ENCODE measurements at places on chromosomes 2 and 18.

DNA sequence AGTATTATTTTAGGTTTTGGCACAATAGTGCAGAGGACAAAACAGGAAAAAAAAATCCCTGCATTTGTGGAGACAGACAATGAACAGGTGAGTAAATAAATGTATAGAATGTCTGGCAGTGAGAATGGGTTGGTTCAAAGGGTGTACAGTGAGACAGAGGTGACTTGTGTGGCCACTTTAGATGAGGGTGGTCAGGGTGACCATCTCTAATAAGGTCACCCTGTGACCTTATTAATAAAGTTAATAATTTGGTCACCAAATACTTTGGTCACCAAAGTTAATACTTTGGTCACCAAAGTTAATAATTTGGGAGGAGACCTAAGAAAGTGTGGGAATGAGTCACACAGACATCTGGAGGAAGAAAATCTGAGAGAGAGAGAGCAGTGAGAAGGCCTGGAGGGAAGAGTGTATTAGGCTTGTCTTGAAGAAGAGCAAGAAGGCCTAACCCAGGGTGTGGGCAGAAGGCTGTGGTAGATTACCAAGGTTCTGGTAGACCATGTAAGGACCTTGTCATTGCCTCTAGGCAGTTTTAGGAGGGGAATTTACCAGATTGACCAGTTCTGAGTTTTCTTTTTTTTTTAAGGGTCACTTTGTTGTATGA lies 1368.4 kb upstream of the CELF4 start:
- DNase-seq: no peak

GRCh38 chr2:10919410-10919770 lies 7.7 kb downstream of the KCNF1 start:
- no peak for DNase-seq

DNA sequence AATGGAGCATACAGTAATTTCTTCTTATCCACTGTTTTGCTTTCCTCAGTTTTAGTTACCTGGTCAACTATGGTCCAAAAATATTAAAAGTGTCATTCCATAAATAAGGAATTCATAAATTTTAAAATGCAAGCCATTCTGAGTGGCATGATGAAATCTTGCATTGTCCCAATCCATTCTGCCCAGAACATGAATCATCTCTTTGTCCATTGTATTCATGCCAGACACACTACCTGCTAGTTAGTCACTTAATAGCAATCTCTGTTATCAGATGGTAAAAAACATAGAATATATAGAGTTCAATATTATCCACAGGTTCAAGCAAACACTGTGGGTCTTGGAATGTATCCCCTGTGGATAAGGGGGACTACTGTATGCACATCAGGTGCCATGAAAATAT lies 872.2 kb upstream of the NXPH2 start:
- no peak for DNase-seq

- no peak for DNase-seq
Measured at GRCh38 chr18:9961041-9961440, 47.2 kb downstream of the VAPA start.

DNA sequence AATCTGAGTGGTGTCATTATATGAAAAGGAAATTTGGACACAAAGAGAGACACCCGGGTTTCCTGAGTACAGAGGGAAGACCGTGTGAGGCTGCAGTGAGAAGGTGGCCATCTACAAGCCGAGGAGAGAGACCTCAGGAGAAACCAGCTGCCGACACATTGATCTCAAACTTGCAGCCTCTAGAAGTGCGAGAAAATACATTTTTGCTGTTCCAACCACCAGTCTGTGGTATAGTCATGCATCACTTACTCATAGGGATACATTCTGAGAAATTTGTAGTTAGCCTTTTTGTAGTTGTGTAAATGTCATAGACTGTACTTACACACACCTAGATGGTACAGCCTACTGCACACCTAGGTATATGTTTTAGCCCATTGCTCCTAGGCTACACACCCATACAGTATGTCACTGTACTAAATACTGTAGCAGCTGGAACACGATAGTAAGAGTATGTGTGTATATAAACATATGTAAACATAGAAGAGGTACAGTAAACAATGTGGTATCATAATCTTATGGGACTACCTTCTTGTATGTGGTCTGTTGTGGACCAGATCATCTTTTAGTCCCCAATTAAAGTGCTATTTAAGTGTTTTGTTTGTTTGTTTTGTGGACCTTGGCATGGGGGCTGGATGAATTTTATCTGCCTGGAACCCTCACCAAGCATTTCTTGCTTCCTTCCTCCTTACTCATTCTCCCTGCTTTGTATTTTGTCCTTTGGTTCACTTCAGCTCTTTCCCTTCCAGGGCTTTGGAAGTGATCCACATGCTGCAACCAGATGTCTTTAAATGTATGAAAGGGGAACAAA lies 38.3 kb upstream of the SESTD1 start:
- no peak for DNase-seq

GRCh38 chr18:4068552-4069158 lies 386.5 kb downstream of the DLGAP1 start:
- DNase-seq: no peak

GRCh38 chr18:8773980-8774379 lies 68.6 kb downstream of the MTCL1 start:
- DNase-seq: no peak

GRCh38 chr2:174683392-174683759 lies 80.9 kb downstream of the CHRNA1 start:
- DNase-seq: no peak

- no peak for DNase-seq
Measured at GRCh38 chr2:108305901-108306300, 17.2 kb downstream of the SULT1C2 start.

DNA sequence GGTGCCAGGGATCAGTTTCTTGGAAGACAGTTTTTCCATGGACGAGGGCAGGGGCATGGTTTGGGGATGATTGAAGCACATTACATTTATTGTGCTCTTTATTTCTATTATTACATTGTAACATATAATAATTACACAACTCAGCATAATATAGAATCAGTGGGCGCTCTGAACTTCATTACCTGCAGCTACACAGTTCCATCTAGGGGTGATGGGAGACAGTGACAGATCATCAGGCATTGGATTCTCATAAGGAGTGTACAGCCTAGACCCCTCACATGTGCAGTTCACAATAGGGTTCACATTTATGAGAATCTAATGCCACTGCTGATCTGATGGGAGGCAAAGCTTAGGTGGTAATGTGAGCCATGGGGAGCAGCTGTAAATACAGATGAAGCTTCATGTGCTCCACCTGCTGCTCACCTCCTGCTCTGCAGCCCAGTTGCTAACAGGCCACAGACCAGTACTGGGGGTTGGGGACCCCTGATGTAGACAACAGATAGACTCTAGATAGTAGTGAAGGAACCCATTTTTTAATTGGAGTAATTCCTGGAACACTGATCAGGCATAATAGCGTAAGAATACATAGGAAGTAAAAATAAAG lies 41.5 kb upstream of the MC4R start:
- no peak for DNase-seq

DNA sequence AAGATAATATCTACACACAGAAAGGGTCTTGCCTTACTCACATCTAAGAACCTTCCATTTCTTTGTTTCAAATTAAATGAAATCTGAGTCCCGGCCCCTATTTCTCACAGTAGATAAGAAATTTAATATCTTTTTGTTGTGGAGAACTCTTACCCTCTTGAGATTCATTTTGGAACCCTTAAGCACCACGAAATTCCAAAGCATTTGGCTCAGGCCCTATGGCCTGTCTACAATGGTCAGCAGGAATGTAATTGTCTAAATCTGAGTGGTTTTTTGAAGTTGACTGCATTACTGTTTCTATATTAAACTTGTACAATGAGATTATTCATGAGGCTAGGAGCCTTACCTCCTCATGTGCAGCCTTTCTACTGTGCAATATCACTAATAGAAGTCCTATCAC lies 723.3 kb downstream of the TSN start:
- DNase-seq: no peak

- no peak for DNase-seq
Measured at GRCh38 chr18:62372156-62372555, 47.0 kb downstream of the TNFRSF11A start.

DNA sequence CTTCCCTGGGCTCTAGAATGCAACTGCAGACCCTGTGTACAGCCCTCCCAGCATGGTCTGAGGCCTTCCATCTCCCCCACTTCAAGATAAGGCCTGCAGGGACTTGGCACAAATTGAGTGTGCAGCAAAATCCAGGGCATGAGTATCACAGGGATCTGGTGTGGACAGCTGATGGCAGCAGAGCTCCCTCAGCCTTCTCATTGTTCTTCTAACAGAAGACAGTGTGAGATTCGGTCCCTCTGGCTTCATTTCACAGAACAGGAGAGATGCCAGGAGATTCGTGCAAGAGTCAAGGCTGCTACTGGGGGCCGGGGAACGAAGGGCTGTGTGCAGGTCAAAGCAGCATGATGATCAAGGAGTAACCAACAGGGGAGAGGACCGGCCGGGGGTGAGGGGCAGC lies 85.8 kb downstream of the UXS1 start:
- DNase-seq: no peak

DNA sequence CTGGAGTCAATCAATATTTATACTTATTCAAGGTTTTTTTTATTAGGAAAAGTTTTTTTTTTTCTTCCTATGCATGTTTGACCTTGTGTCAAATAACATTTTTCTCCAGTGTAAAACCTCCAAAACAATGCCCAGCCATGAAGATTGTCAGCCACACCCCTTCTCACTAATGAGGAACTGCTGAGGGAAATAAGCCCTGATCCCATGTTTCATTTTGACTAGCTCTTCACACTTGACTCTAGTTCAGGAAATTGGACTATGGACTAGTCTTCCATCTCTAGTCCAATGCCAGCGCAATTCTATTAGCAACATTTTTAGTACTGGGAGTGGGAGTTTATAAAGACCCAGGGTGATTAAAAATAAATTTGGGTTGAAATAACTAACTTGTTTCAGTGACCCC lies 275.6 kb upstream of the CXCR4 start:
- DNase-seq: no peak

DNA sequence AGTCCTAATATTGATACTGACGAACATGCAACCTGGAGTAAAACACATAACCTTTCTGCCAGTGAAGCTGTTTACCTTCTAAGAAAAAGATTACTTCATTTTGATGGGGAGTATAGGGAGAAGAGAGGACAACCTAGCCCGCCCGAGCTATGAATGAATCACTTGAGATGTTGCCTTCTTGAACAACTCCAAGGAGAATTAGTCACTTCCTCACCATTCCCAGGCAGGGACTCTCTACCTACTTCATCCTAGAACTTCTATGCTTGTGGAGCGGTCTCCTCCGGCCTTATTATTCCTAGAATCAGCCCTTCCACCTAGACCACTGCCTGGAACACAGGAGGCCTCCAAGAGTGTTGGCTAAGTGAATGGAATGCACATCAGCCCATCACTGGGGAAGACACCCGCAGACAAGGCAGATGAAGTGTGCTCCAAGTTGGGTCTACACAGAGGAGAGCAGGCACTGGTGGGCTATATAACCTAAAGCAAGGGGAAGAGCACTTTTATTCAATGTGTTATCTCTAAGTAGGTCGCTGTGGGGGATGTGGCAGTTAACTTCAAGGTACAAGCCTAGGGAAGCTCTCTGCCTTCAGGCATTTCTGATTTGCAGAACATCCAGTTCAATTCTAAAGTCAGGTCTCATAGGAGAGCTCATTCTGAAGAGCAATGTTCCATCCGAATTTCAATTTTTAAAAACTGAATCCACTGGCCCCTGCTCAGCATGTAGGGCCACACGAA lies 57.4 kb downstream of the STK39 start:
- DNase-seq: no peak

DNA sequence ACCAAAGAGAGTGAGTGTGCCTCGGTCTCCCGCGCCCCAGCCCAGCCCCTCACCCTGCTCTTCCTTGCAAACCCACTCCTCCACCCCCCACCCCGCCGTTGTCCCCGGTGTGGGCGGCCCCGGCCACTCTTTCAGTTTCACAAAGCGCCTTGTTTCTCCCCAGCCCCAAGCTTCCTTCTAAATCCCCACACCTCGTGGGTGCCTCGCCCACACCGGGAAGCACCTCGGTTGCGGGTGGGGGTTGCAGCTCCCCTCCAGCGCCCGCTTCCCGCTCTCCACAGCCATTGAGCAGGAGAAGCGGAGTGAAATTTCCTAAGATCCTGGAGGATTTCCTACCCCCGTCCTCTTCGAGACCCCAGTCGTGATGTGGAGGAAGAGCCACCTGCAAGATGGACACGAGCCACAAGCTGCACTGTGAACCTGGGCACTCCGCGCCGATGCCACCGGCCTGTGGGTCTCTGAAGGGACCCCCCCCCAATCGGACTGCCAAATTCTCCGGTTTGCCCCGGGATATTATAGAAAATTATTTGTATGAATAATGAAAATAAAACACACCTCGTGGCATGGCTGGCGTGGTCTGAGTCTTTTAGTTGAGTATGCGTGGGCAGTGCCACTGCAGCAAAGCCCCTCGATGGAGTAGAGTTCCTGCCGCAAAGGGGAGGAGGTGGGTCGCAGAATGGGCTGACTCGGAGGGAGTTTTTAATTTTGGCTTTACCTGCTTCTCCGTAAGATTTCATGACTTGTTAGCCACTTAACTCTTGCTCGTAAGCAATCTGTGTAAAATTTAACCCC lies 848 bp downstream of the TMSB10 start:
- no peak for DNase-seq

DNA sequence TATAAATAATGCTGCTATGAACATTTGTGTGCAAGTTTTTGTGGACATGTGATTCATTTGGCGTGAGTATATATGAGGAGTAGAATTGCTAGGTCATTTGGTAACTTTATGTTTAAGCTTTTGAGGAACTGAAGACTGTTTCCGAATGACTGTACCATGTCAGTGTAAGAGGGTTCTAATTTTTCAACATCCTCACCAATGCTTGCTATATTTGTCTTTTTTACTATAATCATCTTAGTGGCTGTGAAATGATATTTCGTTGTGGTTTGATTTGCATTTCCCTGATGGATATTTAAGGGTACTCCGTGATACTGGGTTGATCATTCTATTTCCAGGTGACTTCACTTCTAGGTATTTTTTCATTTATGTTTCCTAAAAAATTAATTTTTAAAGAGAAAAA lies 241.1 kb downstream of the BCL2 start:
- no peak for DNase-seq

DNA sequence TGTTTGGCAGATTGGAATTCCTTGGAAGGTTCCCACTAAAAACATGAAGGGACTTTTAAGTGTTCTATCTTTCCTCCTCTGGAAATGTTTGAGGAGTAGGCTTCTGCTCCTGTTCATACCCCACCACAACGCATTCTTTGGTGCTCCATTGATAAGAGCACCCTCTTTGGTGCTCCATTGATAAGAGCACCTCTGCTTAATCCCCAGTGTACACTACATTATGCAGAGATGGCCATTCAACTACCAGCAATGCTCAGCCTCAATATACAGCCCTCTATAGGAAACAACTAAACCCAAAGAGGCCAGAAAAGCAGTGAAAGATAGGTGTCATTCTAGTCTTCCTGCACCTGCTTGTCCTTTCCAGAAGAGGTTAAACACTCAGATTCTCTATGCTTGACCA lies 1.8 kb upstream of the CHAC2 start:
- DNase-seq: no peak

GRCh38 chr2:68187329-68187728 lies 29.6 kb downstream of the PNO1 start:
- DNase-seq: no peak

All from T-helper 9 cell (primary cell).